ENCODE measurements at places on chromosomes 4 and X. TPM values are rescaled to one million over a fixed set of nuclear protein-coding genes. Genes with fewer than 3 reads are reported as not detected.

DNA sequence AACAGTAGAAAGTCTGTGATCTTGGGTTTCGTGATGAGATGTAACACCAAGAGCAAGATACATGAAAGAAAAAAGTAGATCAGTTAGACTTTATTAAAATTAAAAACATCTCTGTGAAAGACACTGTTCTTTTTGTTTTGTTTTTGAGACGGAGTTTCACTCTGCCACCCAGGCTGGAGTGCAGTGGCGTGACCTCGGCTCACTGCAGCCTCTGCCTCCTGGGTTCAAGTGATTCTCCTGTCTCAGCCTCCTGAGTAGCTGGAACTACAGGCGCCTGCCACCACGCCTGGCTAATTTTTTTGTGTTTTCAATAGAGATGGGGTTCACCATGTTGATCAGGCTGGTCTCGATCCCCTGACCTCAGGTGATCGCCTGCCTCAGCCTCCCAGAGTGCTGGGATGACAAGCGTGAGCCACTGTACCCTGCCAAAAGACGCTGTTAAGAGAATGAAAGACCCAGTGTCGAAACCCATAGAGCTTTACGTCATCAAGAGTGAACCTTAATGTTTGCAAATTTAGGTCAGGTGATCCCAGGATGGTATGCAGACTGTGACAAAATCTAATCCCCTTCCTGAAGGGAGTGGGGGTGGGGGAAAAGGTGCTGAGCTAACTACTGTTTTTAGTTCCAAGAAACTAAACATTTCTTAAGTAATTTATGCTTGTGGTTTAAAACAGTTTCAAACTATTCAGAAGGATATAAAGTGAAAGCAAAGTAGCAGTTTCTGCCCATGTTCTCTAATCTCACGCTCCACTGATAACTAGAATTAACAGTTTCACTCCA lies 8.0 kb downstream of the OFD1 start:
- DNase-seq, result no peak
- H3K27me3 ChIP-seq, result peaks cover 2% of the 10 kb centered on the region
- H3K4me3 ChIP-seq, result no peak overlapping the region
- peaks cover 10% of the 10 kb centered on the region for H3K36me3 ChIP-seq
- H3K4me1 ChIP-seq, result no peaks in the 10 kb centered on the region

DNA sequence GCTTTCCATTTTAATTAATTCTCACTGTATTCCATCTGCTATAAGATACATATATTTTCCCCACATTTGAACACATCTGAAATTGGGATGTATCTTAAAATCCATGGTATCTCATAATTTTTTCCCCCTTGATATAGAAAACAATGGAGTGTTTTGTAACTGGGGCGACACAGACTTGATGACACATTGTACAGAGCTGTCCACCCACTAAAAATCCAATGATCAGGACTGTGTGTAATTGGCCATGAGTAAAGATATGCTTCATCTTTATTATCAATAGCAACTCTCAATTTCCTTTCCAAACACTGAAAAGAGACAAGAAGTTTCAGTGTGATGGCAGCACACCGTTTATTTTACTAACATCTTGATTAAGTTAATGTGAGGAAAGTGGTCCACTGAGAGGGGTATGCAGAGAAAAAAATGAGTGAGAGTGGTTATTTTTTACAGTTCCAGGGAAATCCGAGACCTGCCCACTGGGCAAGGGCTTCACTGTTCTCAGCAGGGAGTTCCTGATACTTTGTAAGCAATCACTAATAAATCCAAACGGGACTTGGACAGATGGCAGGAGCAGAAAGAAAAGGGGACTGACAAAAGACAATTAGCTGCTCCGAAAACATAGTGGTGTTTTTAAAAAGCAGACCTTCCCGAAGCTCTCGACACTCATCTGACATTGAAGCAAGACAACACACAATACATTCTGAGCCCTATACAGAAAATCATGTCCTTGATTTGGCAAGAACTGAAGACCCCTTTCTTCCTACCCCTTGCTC lies 149.4 kb downstream of the TSPAN5 start:
- DNase-seq, result no peak
- H3K36me3 ChIP-seq, result peaks cover 3% of the 10 kb centered on the region
- H3K27me3 ChIP-seq, result no peaks in the 10 kb centered on the region
- peaks cover 3% of the 10 kb centered on the region for H3K4me1 ChIP-seq
- H3K27ac ChIP-seq, result peak overlapping the region; percentile 71

DNA sequence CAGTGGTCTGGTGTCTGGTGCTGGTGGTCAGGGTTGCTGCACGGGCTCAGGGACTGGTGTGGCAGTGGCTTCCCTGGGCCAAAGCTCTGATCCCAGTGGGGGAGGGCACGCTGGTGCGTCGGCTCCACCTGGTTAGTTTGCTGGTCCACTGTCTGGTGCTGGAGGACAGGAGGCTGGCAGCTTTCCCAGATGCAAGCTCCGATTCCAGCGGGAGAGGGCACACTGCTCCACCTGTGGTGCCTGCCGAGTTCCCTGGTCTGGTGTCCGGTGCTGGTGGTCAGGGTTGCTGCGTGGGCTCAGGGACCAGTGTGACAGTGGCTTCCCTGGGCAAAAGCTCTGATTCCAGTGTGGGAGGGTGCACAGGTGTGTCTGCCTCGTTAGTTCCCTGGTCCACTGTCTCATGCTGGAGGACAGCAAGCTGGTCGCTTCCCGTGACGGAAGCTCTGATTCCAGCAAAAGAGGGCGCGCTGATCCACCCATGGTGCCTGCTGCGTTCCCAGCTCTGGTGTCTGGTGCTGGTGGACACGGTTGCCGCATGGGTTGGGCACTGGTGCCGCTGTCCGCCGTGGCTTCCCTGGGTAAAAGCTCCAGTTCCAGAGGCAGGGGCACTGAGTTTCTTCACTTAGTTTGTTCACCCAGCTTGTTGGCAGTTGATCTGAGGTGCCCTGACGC lies 5.8 kb downstream of the VMA21 start:
- H3K4me1 ChIP-seq, result no peaks in the 10 kb centered on the region
- peaks cover 6% of the 10 kb centered on the region for H3K36me3 ChIP-seq

DNA sequence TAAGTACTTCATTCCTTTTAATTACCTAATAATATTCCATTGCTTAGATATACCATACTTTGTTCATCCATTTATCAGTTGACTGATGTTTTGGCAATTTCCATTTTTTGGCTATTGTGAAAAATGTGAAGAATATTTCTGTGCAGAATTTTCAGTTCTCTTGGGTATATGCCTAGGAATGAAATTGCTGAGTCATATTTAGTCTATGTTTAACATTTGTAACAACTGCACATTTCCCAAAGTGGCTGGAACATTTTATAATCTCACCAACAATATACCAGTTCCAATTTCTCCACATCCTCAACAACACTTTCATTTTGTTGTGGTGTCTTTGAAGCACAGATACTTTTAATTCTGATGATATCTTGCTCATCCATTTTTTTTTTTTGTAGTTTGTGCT lies 215.5 kb downstream of the PDGFC start:
- H3K36me3 ChIP-seq, result no peaks in the 10 kb centered on the region
- no peaks in the 10 kb centered on the region for H3K27me3 ChIP-seq
- H3K27ac ChIP-seq, result no peak overlapping the region
- H3K4me3 ChIP-seq, result no peak overlapping the region
- no peak for DNase-seq
- H3K4me1 ChIP-seq, result no peaks in the 10 kb centered on the region

DNA sequence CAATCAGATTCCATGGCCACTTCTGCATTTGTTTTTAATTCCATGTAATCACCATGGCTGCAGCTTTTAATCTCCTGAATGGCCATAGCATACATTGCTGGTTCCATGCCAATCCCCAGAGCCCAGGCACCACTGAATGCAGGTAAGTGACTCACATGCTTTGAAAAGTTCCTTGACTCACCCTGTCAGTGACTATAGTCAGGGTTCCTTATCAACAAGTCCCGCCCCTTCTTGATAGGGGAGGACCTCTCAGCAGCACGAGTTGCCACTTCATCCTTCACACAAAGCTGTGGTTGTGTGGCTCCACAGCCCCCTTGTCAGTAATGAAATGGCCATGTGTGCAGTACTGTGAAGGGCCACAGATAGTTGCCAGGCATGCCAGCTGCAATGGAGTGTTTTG lies 516.6 kb downstream of the PPARGC1A start:
- no peaks in the 10 kb centered on the region for H3K27me3 ChIP-seq
- H3K27ac ChIP-seq, result no peak overlapping the region
- H3K36me3 ChIP-seq, result no peaks in the 10 kb centered on the region
- peak; percentile 43 for DNase-seq

- peak; percentile 21 for DNase-seq
- H3K27me3 ChIP-seq, result peaks cover 70% of the 10 kb centered on the region
- H3K36me3 ChIP-seq, result no peaks in the 10 kb centered on the region
- H3K27ac ChIP-seq, result no peak overlapping the region
- peaks cover 50% of the 10 kb centered on the region for H3K4me1 ChIP-seq
- peak overlapping the region; percentile 43 for H3K4me3 ChIP-seq
These were observed 38.5 kb upstream of the IQSEC2 start for GRCh38 chrX:53319614-53320542.

GRCh38 chr4:82706349-82707000 lies 92.1 kb downstream of the SCD5 start:
- no peak for DNase-seq
- H3K27ac ChIP-seq, result no peak overlapping the region
- no peaks in the 10 kb centered on the region for H3K27me3 ChIP-seq
- peaks cover 12% of the 10 kb centered on the region for H3K36me3 ChIP-seq
- no peak overlapping the region for H3K4me3 ChIP-seq

- H3K27me3 ChIP-seq, result no peaks in the 10 kb centered on the region
- no peaks in the 10 kb centered on the region for H3K4me1 ChIP-seq
- no peak for DNase-seq
- H3K4me3 ChIP-seq, result no peak overlapping the region
- H3K36me3 ChIP-seq, result no peaks in the 10 kb centered on the region
These were observed 80.3 kb upstream of the DCLK2 start for GRCh38 chr4:149997881-149998421.

Gene ADGRG4
- 0.10 TPM for total RNA-seq

Gene HMX1
- 0.69 TPM for total RNA-seq

Gene VCX3A
- total RNA-seq, result 0.33 TPM

Gene STOX2
- 38.7 TPM for total RNA-seq

Gene DUX4
- total RNA-seq, result not detected

Gene ADAMTS3
- 16.9 TPM for total RNA-seq
